SJSA1 (cell line): ENCODE measurements at places on chromosomes 2 and 18.

- DNase-seq, result no peak
Measured at GRCh38 chr2:189146553-189146952, 33.0 kb downstream of the COL5A2 start.

DNA sequence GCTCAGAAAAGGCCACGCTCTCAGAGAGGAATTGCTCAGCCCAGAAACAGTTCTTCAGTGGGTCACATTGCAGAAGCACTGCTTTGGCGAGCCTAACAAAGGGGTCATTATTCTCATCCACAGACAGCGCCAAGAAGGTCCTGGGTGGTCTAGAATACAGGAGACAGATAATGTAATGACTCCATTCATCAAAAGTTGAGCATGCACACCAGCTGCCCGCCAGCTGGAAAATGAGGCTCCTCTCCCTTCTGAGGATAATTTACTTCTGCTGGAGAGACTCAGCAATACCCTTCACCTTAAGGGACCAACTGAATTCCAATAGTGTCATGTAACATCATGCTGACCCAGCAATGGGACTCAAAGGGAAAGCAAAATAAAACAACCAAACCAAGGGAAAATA, 79.9 kb downstream of the TRIB2 start:
- peak; percentile 83 for DNase-seq

GRCh38 chr2:239152239-239152915, 248.4 kb downstream of the HDAC4 start:
- DNase-seq, result no peak

DNA sequence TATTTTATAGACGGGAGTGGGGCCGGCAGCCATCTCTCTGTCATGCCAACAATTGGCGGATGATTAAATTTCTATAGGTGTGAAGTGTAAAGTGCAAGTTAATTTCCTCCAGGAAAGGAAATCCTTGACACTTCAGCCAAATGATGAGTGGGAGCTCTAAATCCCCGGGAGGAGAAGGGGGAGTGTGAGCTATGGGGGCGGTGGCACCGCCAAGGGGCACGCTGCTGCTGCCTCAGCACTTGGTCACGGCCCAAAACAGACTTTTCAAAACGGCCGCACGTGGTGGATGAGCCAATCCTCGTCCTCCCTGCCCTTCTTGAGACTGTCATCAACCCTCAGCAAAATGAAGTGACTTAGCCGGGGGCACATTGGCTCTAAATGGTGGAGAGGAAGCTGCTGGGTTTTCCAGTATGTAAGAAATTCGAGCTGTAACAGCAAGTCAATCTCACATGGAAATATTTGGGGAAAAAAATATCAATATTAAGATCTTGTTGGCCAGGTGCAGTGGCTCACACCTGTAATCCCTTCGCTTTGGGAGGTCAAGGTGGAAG, 200.8 kb downstream of the TFCP2L1 start:
- no peak for DNase-seq

DNA sequence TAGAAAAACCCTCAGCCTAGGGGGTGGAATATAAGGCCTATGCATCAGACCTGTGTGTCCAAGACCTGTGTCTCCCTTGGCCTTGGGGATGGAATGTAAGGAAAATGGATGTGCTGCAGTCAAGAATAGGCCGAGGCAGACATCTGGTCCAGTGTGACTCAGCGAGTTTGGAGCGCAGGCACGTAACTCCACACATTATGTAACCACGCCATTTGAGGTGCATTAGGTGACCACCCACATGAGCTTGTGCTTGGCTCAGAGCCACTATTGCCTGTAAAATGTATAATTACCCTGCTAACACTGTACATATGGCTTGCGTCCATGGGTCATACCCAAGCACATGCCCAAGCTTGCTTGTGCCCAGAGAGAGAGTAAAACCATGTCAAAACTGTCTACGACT, 580.9 kb upstream of the HNMT start:
- no peak for DNase-seq

DNA sequence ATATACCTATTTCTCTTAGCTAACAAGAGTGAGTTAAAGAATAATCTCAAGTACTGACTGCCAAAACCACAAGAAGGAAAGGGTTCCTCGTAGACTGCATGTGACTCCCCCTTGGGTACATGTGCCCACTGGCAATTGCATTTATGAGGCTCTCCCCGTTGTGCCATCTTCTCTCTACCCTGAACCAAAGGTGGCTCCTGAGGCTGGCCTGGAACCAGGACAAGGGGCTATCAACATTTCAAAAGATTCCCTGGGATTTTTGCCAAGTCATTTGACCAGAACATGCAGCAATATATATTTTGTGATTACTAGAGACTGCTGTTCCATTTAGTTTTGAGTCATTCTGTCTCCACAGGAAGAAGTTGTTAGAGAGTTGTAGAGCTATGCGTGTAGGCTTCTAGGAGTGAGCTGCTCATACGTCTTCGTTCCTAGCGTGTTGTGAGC, 45.8 kb downstream of the LAMA3 start:
- no peak for DNase-seq

DNA sequence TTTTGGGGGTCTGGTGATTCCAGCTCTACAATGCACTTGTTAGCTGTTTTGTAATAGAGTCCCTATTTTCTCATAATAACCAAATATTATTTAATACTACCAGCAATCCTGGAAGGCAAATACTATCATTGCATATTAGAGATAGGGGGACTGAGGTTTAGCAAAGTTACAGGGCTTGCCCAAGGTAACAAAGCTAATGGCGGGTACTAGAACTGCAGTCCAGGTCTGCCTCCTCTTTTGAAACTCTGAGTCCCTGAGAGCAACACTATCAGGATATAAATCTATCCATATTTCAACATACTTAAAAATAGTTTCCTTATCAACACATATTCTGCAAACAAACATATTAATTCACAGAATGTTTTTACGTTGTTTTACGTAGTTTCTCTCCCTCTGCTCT, 235.5 kb upstream of the ACVR2A start:
- no peak for DNase-seq

DNA sequence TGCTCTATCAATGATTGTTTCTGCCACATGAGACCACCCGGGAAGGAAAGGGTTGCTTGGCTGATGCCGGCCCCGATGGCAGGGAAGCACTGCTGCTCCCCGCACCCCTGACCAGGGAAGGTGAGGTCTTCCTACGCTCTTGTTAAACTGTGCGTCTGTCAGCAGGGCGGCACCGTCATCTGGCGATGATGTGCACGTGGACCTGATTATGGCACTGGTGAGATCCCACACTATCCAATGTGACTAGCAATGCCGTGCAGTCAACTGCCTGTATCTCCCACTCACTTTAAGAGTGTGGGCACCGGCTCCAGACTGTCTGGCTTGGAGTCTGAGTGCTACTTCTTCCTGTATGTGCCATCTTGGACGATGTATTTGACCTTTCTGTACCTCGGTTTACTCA, 209.2 kb downstream of the MYT1L start:
- DNase-seq, result no peak

DNA sequence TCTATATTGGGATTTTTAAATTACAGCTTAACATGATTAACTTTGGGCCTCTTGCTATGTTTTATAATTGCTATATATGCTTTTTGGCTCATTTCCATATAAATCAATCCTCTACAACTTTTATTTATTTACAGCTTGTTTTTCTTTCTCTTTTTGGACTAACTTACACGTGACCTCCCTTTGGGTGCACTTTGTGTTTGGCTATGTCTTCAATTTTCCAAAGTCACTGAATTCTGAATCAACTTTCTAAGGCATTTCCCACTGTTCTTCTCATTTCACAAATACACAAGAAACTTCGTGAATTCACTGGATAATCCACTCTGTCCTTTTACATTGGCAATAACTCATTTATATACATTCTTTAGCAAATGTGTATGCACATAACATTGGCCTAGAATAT, 5.4 kb upstream of the CPS1 start:
- DNase-seq, result no peak

GRCh38 chr2:110837446-110838409, 105.4 kb downstream of the ACOXL start:
- DNase-seq, result no peak

DNA sequence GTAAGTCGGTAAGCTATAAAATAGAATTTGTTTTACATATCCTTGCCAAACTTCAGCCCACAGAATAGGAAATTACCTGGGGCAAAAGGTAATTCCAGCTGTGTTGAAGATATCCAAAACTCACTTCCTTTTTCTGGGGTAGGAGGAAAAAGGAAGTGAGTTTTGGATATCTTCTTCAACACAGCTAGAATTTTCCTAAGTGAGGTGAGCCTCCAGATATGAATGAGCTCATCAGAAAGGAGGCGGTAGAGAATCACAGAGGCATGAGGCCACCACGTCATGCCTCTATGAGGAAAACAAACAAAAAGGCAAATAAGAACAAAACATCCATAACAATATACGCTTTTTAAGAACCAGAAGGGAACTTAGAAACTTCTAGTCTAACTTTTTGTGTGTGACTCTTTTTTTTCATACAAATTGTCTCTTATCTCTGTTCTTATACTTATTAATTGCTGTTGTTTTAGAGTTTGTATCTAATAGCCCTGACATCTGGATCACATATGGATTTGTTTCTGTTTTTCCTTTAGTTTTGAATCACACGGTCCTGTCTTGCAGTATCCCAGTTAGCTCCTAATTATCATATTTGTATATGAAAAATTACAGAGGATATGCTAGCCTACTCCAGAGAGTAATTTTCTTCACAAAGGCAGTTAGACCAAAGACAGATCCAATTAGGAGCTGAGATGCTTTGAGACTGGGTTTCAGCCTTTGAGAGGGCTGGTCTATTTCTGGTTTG, 104.5 kb downstream of the RBM43 start:
- DNase-seq, result no peak

DNA sequence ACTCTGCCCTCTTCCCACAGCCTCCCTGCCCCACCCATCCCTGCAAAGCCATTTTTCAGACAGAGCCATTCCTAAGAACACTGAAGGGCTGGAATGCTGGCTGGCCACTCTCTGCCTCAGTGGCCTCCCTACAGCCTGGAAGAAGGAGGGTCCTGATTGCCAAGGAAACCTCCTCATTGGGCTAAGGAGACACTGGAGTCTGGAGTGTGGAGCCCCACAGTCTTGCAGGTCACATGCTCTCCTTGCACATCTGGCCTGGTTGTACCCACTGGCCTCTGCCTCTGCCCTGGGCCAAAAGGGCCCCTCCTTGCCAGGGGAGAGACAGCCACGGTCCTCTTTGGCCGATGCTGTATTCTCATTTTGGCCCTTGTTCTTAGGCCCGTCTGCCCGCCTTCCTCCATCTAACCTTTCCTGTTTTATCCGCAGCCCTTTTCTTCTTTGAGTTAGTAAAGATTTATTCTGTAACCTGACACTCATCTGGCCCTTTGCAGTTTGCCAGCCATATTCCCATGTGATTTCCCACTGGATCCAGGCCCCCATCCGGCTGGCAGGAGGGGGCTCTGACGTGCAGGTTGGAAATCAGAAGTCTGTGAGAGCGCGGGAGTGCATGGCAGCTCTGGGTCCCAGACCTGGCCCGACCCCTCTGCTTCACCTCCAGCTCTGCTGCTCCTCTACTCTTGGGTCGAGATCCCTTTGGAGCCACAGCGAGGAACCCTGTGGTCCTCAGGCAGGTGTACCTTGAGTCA, 11.0 kb upstream of the CATIP start:
- no peak for DNase-seq

DNA sequence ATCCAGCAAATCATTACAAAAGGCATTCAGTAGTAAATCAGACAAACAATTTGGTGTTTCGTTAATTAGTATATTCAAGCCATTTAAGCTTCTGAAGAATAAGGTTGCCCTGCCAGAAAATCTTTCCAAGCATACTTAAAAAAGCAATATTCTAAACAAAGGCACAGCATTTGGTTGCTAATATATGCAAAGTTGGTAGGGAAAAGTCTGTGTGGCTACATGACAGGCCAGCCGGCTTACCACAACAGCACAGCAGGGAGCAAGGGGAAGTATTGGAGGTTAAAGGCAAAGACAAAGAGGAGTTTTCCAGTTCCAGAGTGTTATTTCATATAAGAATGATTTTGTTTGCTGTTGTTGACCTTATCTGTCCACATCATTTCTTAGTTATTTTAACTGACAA, 282.3 kb downstream of the MBD5 start:
- no peak for DNase-seq

DNA sequence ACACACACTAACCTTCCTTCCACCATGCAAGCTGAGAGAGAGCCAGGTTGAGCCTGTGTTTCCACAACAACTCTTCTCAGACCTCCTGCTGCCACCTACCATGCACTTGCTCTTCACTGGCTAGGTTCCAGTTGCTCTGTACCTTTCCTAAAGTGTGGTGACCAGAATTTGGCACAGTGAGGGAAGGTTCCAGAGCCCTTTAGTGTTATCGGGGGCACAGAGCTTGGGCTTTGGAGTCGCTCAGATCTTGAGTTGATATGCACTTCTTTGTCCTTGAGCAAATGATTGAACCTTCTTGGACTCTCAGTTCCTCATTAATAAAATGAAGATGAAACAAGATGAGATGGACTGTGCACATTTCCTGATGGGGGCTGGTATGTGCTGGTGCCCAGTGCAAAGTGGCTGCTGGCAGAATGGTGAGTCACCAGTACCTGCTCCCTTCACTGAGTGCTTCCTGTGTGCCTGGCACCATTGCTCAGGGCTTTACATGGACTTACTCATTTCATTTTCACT, 47.1 kb downstream of the NEDD4L start:
- no peak for DNase-seq

DNA sequence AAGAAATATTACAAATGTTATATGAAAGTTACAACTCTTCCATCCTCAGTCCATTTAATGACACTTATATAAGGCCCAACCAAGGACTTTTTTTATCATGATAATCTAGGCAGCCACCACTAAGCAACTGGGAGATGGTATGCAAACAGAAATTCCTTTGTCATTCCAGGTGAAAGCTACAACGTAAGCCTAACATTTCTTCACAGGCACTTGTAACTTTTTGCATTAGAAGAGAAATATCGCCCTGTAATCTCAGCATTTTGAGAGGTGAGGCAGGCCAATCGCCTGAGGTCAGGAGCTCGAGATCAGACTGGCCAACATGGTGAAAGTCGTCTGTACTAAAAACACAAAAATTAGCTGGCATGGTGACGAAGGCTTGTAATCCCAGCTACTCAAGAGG, 581.2 kb upstream of the SLC8A1 start:
- DNase-seq, result no peak

DNA sequence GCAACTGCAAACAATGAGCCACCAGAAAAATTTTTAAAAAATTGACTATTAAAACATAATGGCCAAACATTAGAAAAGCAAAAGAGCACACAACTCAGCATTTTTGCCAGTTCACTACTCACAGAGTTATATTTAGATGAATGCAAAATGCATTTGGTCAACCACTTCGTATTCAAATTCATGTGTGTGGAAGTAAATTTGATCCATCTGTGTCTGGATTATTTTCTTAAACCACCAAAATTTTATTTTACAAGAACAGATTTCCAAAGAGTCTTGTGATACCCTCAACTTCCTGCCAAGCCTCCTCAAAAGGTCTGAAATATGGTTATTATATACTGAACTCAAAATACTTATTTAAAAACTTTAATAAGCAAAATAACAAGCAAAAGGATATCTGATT, 57.4 kb downstream of the PPP1R1C start:
- no peak for DNase-seq

DNA sequence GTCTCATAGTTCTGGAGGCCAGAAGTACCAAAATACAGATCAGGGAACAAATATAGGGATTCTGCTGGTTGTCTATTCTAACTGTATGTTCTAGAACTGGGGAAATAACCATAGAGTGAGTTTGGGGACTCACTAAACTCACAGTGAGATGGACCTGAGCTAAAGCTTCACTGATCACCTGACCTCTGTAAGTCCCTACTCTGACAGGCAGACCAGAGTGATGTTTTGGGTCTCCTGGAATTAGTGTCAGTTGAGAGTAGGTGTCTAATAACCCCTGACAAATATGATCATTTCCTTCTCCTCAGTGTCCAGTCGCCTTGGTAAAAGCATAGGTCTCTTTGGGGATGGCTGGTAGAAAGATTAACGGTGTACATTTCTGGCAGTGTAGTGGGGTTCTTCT, 14.2 kb downstream of the PIKFYVE start:
- DNase-seq, result no peak

- no peak for DNase-seq
Measured at GRCh38 chr2:58197894-58198293, 43.2 kb downstream of the FANCL start.
